ENCODE measurements at places on chromosomes 4 and X.

- no peak for DNase-seq
Observed at GRCh38 chrX:100353326-100353725, 56.7 kb downstream of the PCDH19 start.

GRCh38 chr4:75557696-75558095, 1.8 kb downstream of the ODAPH start:
- no peak for DNase-seq

GRCh38 chrX:1400742-1401471, 9.0 kb upstream of the SLC25A6 start:
- DNase-seq, result no peak

DNA sequence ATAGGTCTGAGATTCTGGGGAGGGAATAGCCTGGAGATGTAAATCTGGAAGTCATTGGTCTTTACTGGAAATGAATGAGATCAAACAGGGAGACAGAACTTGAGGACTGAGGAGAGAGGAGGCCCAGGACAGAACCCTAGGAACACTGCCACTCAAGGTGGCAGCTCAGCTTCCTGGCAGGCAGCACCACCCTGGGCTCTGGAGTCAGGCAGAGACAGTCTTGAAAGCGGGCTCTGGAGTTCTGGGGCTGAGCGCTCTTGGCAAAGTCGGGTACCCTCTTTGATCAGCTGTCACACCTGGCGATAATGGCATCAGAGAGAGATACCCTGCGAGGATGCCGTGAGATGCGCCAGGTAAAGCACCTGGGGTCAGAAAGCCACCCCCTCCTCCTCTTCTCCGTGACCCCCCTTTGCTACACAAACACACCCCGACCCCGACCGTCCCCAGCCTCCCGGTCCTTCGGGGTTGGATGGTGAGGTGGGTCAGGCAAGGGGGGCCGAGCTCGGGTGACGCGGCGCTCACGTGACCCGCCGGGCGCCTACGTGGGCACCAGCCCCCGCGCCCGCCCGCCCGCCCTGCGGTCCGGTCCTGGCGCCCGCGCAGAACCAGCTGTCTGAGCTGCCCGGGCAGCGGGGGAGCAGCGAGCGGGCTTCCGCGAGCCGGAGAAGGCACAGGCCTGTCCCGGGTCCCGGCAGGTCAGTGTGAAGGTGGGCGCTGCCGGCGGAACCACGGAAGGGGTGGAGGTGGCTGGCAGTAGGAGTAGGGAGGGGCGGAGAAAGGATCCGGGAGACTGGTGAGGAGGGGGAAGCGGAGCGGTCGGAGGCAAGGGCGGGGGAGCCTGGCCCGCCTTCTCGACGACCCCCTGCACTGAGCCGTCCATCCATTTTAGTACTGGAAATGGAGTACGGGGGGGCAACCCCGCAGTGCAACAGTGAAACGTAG, at the start of gene TCEAL3:
TCEAL3 (plus strand) TSS at position 600 of the 942 bp plus-strand sequence. CDS start 1,102 bp downstream, outside the sequence.
- peak; percentile 57 for DNase-seq

DNA sequence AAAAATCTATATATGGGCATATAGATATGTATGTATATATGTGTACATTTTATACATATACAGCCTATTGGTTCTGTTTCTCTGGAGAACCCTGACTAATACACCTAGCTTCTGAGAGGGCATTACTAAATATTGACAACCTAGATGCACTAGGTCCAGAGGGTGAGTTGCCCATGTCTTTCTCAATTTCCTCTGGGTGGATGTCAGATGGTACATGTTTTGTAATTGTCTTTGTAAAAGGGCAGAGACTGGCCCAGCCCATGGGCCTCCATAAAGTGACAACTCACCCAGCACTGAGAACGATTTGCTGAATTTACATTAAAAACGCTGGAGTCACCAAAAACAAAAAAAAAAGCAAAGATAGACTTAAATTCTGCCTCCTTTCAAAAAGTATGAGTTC, 198.5 kb upstream of the FAM241A start:
- no peak for DNase-seq

GRCh38 chr4:71257761-71258160, 81.1 kb upstream of the SLC4A4 start:
- DNase-seq, result no peak

DNA sequence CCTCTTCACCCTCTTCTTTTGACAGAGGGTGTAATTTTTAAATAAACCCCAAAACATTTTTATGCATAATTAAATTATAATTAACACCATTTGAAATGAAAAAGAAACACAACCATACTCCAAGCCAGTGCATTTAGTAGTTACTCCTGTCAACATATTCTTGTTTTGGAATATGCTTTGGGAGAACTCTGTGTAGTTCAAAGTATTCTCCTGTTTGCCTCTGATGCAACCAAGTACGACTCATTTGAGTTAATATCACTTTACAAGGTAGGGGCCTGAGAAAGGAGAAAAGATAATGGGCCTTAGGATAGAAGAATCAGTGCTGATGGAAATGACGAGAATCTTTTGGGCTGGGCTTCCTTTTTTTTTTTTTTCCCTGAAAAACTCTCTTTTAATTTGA, 2.7 kb downstream of the PTPN13 start:
- DNase-seq, result no peak

DNA sequence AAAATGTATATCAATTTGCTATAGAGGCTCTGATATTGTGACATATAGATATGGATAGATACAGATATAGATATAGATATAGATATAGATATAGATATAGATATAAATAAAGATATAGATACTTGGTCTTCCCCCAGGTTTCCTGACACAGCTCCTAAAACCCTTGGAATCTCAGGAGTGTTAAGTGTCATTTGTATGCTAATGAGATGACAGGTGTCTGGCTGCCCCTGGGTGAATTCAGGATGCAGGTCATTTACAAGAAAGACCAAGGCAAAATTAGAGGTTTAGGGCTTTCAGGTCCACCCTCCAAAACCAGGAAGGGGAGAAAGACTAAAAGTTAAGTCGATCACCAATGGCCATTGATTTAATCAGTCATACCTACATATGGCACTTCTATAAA, 1034.8 kb downstream of the PDHA2 start:
- DNase-seq, result no peak

DNA sequence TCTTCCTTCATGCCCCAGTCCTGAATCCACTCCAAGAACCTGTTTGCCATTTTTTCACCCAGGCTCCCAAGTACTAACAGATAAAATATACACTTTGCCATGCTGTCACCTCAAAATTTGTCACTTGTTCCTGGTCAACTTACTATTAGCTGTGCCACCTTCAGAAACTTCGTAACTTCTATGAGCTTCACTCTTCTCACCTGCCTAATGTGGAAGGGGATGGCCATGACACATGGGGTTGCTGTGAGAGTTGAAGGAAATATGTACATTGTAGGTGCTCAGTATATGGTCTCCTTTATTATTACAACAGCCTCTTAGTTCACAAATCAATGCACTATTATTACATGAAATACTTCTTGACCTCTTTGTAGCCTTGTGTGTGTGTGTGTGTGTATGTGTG, 10.4 kb downstream of the TMSB4X start:
- DNase-seq, result no peak

DNA sequence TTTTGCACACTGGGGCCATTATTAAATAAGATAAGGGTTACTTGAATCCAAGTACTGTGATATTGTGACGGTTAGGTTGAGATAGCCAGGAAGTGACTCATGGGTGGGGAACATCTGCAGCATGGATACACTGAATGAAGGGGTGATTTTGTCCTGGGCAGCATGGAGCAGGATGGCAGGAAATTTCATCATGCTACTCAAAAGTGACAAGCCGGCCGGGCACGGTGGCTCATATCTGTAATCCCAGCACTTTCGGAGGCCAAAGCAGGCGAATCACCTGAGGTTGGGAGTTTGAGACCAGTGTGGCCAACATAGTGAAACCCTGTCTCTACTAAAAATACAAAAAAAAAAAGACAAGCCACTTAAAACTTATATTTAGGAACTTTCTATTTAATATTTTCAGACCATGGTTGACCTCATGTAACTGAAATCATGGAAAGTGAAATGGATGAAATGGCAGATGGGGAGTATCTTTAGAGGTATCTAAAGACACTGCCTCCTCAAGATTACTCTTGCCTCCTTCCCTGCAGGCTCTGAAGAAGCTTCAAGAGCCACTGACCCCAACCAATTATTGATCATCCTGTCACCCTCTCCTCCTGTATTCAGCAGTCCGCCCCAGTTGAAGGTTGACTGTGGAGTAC, 3.9 kb upstream of the TRIM60 start:
- no peak for DNase-seq

DNA sequence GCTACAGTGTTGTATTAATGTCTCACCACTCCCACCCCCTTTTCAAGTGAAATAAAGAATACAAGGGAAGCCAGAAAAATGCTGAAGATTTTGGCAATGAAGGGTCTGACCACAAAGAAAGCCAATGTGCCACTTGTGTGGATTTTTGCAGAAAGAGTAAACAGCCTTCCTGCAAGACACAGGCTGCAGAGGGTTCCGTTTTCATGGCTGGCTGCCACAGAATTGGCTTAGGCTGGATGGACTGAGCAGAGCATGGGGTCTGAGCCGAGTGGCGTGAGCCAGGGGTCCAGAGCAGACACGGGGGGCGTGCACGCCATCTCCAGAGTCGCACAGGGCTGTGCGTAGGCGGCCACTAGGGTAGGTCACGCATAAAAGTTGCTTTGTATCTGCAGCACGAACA, 69.2 kb downstream of the MTNR1A start:
- DNase-seq, result no peak

DNA sequence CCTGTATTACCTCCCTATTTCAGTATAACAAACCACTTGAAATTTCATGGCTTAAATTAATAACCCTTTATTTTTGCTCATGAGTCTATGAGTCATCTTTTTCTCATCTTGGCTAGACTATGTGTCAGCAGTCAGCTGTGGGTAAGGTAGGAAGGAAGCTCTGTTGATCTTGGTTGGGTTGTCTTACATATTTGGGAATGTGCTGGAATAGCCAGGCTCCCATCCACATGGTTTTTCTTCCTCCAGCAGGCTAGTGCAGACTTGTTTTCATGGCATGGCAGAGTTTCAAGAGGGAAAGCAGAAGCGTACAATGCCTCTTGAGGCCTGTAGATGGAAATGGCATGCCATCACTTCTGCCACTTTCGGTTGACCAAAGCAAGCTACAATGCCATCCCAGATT, 89.7 kb downstream of the LINC00632 start:
- DNase-seq, result no peak

DNA sequence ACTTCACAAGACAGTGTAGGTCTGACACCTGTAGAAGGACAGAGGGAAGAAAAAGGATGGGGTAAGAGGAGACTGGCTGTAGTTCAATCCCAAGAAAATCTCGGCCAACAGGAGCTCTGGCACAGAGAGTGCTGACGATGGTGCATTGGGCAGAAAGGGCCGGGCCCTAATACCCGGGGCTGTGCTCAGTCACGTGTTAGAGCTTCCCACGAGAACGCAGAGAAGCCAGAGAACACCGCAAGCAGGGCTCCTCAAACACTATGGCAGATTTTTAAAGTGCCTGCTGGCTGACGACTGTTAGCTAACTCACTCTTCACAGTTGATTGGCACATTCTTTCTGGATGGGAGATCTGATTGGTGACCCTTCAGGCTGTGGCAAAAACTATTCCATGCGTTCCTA, 35.5 kb downstream of the EREG start:
- DNase-seq, result no peak

GRCh38 chr4:128917781-128918180, 108.3 kb downstream of the JADE1 start:
- peak; percentile 26 for DNase-seq

GRCh38 chr4:14182148-14182547, 554.6 kb upstream of the BOD1L1 start:
- DNase-seq, result no peak

DNA sequence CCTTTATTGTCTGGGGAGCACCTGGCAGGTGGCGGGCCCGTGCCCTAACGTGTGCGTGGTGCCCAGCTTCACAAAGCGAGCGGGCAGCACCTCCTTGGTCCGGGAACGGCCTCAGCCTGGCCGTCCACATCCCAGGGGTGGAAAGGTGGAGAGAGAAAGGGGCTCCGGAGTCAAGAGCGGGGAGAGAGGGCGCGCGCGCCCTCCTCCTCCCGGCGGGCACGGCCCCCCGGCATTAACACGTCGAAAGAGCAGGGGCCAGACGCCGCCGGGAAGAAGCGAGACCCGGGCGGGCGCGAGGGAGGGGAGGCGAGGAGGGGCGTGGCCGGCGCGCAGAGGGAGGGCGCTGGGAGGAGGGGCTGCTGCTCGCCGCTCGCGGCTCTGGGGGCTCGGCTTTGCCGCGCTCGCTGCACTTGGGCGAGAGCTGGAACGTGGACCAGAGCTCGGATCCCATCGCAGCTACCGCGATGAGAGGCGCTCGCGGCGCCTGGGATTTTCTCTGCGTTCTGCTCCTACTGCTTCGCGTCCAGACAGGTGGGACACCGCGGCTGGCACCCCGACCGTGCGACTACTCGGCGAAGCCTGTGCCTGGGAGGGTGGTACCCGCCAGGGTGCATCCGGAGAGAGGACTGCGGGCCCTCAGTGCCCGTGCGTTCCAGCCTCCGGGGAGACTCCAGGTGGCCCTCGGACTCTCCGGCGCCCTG, at the start of gene KIT:
KIT (plus strand) TSS at position 407 of the 701 bp plus-strand sequence; CDS start at position 465, 58 bp downstream.
- DNase-seq, result peak; percentile 5

GRCh38 chrX:135327299-135327698, 18.0 kb downstream of the ETDC start:
- DNase-seq, result no peak

DNA sequence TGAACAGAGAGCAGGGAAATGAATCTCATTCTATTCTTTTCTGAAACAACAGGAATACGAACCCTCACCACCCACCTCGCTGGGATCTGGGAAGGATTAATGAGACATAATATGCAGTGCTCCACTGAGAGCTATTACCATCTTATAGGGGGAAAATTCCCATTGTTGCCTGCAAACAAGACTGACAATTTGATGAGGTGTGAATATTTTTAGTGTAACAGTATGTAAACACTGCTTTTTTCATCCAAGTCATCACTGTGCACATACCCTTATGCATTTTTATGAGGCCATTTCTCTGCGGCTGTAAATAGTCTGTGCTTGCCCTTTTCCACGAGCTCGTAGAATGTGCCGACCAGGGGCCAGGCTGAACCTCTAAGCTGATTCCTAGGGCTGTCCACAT, 285.6 kb upstream of the CPEB2 start:
- no peak for DNase-seq

DNA sequence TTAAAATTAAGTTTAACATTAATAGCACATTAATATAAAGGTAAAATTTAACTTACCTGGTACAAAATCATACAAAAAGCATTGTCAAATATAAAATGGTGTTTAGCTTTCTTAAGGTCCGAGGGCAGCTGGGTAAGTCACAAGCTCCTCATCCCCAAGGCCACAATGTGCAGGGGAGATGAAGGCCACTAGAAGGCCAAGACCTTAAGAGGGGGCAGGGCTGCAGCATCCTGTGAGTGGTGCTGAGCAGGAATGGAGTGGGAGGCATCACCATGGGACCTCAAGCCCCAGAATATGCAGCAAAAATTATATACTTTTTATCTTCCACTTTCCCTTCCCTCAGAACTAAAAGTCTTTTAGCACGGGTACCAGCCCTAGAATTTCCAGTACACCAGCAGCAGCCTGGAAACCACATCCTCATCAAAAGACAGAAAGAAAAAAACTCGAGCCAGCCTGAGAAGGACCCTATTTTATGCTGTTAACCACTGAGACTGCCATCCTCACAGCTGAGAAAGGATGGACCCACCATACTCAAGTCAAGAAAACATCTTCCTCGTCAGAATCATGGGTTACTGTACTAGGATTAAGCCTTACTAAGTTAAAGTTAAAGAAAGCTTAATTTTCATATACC, 13.0 kb upstream of the RHOXF2 start:
- DNase-seq, result no peak
